Activated CD4-positive, alpha-beta T cell treated with anti-CD3 and anti-CD28 coated beads for 1 hour (primary cell): ENCODE measurements at places on chromosomes 2 and 18.

- no peak for DNase-seq
These were observed 38.0 kb downstream of the STEAP3 start for GRCh38 chr2:119261493-119262225.

- no peak for DNase-seq
These were observed 208.3 kb upstream of the PXDN start for GRCh38 chr2:1952582-1952981.

DNA sequence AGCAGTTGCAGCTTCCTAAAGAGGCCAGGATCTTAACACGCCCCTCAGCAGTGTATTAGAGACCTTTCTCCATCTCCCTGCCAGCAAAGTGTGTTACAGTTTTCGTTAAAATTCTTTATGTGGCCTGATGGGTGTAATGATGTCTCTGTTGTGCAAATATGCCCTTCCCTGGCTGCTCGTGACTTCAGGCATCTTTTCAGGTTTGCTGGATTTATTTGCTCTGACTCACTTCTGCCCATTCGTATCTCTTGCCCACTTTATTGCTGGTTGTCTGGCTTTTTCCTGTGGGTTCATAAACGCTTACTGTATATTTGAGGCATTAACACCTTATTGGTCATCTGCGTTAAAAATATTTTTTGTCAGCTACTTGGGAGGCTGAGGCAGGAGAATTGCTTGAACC lies 134.5 kb downstream of the ASB1 start:
- no peak for DNase-seq

- DNase-seq: no peak
These were observed 9.1 kb downstream of the ITM2C start for GRCh38 chr2:230873661-230874401.

- DNase-seq: no peak
These were observed 121.9 kb downstream of the HDAC4 start for GRCh38 chr2:239278941-239279365.

- DNase-seq: no peak
These were observed 176.1 kb upstream of the ZFP36L2 start for GRCh38 chr2:43402452-43402937.

- DNase-seq: no peak
These were observed 1090.0 kb downstream of the BCL11A start for GRCh38 chr2:59463426-59463825.

- DNase-seq: no peak
These were observed 174.9 kb downstream of the SEPTIN10 start for GRCh38 chr2:109438773-109439389.
